ENCODE measurements at places on chromosomes 12 and 14.

DNA sequence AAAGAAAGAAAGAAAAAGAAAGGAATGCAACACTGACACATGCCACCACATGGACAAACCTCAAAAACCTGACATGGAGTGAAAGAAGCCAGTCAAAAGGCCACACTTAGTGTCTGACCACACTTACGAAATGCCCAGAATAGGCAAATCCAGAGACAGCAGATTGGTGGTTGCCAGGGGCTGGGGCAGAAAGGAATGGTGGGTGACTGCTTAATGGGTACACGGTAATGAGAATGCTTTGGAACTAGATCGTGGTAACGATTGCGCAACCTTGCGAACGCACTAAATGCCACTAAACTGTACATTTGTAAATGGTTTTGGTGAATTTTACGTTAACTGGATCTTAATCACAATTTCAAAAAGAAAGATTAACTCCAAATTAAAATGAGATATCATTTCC, 39.5 kb downstream of the SCARB1 start:
- DNase-seq, result no peak

DNA sequence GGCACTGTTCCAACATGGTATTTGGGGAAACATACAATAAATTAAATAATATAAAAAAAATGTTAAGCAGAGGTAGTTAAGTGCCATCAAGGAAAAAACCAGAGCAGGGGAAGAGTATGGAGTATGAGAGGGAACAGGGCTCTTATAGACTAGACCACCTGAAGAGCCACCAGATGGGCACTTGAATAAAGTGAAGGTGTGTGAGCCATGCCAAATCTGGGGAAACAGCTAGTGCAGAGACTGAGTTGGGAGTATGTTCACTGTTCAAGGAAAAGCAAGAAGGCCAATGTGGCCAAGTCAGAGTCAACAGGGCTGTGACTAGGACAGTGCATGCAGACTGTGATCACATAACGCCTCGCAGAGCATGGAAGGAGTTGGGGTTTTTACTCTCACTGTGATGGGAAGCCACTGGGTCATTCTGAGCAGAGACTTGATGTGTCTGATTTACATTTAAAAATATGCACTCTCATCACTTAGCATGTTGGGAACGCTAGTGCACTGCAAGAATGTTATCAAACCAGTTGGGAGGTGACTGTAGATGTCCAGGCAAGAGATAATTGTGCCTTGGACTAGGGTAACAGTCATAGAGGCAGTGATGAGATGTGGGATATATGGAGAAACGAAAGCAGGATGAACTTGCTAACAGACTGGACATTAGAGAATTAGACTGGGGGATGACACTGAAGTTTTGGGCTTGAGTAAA, 25.6 kb downstream of the NDUFA12 start:
- no peak for DNase-seq

GRCh38 chr14:97021001-97021400, 223.8 kb downstream of the VRK1 start:
- DNase-seq, result no peak

- no peak for DNase-seq
These were observed 1.0 kb downstream of the HIP1R start for GRCh38 chr12:122836027-122836921.

DNA sequence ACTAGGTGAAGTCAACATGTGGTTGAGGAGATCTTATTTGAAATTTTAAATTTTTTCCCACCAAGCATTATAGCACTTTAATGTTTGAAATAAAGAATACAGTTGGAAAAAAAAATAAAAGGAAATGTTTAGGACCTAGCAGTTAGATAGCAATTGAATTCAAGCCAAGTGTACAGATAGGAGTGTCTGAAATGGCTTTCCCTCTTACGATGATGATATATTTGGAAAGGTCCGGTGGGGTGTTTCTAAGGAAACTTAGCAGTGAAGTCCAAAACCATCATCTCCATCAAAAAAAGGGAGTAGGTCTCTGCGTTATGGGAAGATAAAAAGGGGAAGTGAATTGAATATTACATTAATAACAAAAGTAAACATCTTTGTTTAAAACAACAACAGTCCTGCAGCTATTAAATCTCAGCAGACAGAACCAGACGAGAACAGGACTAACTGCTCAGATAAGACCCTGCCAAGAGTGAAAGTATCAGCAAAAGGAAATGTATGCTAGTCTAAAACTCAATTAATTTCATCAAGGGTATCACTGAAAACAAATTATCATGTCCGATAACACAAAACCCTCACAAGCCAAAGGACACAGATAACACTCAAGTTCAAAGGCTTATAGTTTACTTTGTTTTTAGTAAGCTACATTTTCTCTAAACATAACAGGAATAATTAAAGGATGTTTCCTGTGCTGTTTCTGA, 242.0 kb downstream of the BMP4 start:
- DNase-seq, result no peak

GRCh38 chr12:94848966-94849365, 154.5 kb downstream of the NDUFA12 start:
- no peak for DNase-seq

- no peak for DNase-seq
These were observed 11.8 kb downstream of the GPR132 start for GRCh38 chr14:105053421-105053820.

GRCh38 chr14:22489957-22490950, 98.8 kb downstream of the DAD1 start:
- DNase-seq, result no peak

GRCh38 chr14:60169722-60170121, 4.5 kb upstream of the DHRS7 start:
- DNase-seq, result no peak

- DNase-seq, result no peak
These were observed 210.3 kb downstream of the RMST start for GRCh38 chr12:97672870-97673269.

GRCh38 chr12:6285063-6285477, 25.4 kb upstream of the PLEKHG6 start:
- peak; percentile 32 for DNase-seq

- DNase-seq, result no peak
These were observed 26.3 kb downstream of the SYNE3 start for GRCh38 chr14:95490138-95490509.

- no peak for DNase-seq
These were observed 12.0 kb upstream of the SLCO1B3 start for GRCh38 chr12:20798554-20798953.

GRCh38 chr14:60618241-60618640, 31.0 kb downstream of the SIX1 start:
- no peak for DNase-seq

DNA sequence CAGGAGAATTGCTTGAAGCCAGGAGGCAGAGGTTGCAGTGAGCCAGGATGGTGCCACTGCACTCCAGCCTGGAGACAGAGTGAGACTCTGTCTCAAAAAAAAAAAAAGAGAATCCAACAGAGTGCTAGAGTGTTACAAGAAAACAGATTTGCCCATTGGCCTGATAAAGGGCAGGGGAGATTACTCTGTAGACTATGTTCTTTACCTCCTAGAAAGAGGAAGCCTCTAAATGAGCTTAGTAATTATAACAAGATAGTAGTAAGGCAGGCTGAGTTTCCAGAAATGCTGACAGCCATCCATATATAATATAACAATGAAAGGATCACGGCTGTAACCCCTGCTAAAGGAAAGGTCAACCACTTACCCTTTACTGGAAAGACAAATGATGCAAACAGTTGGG, 24.4 kb downstream of the AK7 start:
- no peak for DNase-seq

Data from SW 1271 (cell line).